Ureter (tissue), 1 donor: ENCODE measurements at places on chromosomes 4 and X. TPM values are rescaled to one million over a fixed set of nuclear protein-coding genes. Genes with fewer than 3 reads are reported as not detected.
A peak's percentile ranks its signal among the peaks of the same experiment; 100 is the strongest.

The P2RY10 gene
- total RNA-seq, result 0.39 TPM

- DNase-seq, result no peak
Observed at GRCh38 chr4:104811727-104812126, 317.0 kb upstream of the CXXC4 start.

DNA sequence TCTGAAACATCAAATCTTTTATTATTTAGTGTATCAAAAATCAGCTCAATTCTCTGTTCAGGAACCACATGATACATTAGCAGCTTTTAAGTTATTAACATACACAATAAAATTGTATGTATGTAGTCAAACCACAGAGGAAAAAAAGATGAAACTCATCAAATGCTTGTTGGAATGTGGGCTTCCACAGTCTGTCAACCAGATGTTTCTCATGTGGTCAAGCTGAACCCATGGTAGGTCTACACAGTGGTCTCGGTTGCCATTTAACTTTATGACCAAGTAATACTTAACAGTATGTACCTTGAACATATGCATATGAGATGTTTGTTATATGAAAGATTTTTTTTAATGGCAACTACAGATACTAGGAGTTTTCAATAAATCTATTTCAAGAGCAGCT, 427.8 kb downstream of the IL15 start:
- DNase-seq, result no peak

GRCh38 chr4:169275180-169275579, 4.4 kb upstream of the SH3RF1 start:
- DNase-seq, result no peak

GRCh38 chr4:40423735-40424134, 88.6 kb downstream of the CHRNA9 start:
- DNase-seq, result no peak

- DNase-seq, result no peak
Observed at GRCh38 chr4:153919667-153920066, 130.8 kb upstream of the SFRP2 start.

GRCh38 chr4:53484911-53485657, 106.2 kb downstream of the LNX1 start:
- no peak for DNase-seq

The PHOX2B gene
- not detected for total RNA-seq

The PRSS12 gene
- total RNA-seq, result 2.4 TPM

DNA sequence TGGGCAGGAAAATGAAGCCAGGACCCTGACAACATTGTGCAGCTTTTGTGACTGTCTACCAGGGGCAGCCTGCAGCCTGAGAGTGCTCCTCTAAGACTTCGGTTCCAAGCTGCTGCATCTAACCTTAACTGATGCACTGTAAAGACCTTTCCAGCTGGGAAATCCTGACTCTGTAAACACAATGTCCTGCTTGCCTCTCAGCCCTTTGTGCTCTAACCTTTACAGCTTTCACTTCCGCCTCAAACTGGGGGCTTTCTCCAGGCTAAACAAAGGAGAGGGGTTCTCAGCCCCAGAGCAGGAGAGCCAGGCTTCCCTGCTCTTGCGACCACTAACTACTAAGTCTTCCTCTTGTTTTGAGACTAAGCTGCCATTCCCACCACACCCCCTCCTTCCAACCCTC, 19.3 kb upstream of the RASL11B start:
- no peak for DNase-seq

The OTC gene
- total RNA-seq, result not detected

The PLCXD1 gene
- 15.1 TPM for total RNA-seq

DNA sequence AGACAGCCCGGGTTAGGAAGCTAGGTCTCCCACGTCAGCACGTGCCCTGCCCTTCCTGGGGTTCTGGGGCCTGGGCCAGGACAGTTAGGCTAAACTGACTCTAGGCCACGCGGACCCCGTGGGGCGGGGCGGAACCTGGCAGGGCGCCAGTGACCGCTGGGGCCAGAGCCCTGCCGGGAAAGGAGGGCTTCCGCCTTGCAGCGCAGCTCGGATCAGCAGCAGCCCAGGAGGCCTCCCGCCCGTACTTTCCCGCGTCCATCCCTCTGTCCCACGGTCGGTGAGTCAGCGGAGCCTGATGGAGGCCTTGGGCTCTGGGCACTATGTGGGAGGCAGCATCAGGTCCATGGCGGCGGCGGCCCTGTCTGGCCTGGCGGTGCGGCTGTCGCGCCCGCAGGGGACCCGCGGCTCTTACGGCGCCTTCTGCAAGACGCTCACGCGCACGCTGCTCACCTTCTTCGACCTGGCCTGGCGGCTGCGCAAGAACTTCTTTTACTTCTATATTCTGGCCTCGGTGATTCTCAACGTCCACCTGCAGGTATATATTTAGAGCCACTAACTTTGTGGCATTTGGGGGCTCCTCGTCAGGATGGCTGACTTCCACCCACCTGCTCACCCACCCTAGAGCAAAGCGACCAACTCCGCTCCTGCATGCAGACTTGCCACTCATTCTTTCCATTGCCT, at the start of gene SMIM10:
TSS of gene SMIM10 (plus strand) at position 191 of the 681 bp plus-strand sequence. CDS start at position 296, 105 bp downstream.
- peak; percentile 79 for DNase-seq

GRCh38 chrX:14865201-14865600, 7.7 kb downstream of the FANCB start:
- no peak for DNase-seq

GRCh38 chr4:1008840-1009541, 2.4 kb upstream of the FGFRL1 start:
- DNase-seq, result no peak

DNA sequence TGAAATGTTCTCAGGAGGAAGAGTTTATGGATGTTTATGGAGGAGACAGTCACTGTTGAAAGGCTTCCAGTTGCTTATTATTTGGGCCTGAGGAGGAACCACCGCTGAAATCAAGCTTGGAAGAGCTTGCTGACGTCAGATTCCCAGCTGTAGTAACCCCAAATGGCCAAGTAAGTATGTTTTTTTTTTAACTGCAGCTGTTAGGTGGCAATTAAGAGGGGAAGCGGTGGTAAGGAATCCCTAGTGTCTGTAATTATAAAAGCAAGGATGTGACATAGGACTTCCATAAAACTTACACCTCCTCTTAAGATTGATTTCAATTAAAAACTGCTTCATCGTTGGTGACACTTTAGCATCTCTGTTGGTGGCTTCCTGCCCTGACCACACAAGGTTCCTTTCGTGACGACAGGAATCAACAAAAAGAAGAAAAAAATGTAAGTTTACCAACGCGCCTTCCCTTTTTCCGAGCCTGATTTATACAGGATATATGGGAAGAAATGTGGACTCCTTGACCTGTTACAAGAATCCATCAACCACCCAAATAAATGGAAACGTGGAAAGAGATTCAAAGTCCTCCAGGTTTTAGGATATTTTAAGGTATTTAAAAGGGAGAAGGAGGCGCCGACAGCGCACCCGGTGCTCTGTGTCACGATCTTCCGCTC, 884 bp downstream of the RELL1 start:
- no peak for DNase-seq

DNA sequence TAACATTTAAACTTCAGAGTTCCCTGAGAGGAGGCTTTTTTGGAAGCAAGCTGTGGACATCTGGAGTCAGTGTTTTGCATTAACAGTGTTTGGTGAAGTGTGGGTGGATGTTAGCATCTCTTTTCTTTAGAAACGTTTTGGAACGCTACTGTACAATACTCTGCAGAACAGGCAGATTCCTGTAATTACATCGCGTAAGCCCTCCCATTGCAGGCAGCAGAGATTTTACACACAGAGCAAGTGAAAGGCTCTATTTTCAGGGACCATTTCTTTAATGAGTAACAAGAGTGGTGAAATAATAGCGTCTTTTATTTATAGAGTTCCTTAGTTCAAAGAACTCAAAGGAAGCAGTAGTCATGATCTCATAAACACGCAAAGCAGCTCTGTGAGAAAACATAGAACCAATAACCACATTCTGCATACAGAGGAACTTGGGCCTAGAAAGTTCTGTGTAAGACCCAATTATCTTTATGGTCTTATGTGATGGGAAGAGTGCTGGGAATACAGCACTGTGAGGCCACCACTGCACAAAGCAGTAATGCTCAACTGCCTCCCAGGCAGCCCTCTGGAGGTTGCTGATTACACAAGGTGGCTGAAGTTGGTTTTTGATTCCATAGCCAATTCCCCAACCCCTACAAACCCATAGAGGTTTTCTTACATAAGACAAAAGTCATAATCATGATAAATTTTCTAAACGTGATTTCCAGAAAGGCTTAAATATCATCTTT, 298.7 kb upstream of the EPHA5 start:
- DNase-seq, result no peak

DNA sequence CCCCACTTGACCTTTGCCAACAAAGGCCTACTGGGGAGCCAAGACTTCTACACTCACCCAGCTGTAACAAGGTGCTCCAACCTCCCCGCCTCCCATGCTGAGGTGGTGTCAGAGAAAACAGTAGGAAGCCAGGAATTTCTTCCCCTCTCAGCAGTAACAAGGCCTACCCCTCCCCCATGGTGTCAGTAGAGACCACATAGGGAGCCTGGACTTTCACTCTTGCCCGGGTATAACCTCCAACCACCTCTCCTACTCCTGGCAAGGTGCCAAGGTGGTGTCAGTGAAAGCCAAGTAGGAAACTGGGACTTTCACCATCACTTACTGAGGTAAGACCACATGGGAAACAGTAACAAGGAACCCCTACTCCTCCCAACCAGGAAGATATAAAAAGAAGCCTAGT, 93.1 kb downstream of the SLC16A2 start:
- DNase-seq, result no peak

DNA sequence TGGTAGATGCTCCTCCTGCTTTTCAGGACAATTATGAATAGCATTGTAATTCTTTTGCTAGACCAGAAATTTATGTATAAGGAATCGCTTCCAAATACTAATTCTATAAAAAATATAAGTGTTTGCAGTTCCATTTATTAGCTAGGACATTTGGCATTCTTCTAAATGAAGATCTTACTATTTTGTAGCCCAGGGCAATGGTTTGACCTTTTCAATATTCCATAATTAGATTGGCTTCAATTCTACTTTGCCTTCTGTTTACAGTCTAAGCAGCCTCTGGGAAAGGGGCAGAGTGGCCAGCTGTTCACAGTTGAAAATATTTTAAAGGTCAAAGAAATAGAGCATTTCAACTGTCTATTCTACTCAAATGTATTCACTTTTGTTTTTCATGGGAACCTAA, 912.1 kb upstream of the GRIA3 start:
- DNase-seq, result no peak

The PHEX gene
- 0.26 TPM for total RNA-seq

GRCh38 chrX:72659723-72660122, 54.4 kb downstream of the PHKA1 start:
- no peak for DNase-seq

DNA sequence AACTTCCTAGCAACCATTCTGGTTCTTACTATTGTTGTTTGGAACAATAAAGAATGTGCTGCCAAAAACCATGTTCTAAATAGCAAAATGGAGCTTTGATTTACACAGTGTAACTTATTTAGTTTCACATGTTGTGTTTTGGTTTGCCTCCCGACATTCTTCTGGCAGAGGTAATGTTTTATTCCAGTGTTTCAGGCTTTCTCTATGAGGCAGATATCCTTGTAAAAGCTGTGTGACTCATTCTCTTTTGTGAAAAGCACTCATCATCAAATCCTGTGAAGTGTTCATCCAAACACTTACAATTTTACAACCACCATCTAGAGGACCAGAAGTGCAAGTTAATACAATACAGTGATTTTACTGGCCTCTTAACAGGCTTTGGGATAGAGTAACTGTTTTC, 219.0 kb upstream of the GIMD1 start:
- DNase-seq, result no peak

DNA sequence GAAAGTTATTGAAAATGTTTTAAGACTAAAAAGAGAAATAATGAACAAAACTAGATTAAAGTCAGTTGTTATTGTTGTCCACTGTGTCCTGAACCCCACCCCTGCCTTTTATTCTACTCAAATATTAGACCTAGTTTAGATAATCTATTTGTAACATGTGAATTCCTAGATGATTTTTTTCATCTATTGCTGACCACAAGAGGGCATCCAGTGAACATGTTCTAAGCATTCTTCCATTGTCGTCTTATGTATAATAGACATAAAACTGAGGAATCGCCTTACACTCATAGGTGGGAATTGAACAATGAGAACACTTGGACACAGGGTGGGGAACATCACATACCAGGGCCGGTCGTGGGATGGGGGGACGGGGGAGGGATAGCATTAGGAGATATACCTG, 36.4 kb upstream of the HPRT1 start:
- DNase-seq, result no peak

The LNX1 gene
- 26.7 TPM for total RNA-seq

The COX7B2 gene
- not detected for total RNA-seq

- DNase-seq, result no peak
Observed at GRCh38 chrX:93875621-93876282, 201.7 kb downstream of the FAM133A start.

The NAAA gene
- 34.8 TPM for total RNA-seq

- no peak for DNase-seq
Observed at GRCh38 chrX:43644124-43644701, 11.9 kb upstream of the MAOA start.

The HSFX4 gene
- total RNA-seq, result not detected
